NCI-H1694 treated with DMSO at 0.1 percent for 48 hours (cell line): ENCODE measurements at places on chromosomes 2 and 18.

GRCh38 chr2:142879151-142879550 is 1.7 kb downstream of the KYNU start:
- no peak for DNase-seq

DNA sequence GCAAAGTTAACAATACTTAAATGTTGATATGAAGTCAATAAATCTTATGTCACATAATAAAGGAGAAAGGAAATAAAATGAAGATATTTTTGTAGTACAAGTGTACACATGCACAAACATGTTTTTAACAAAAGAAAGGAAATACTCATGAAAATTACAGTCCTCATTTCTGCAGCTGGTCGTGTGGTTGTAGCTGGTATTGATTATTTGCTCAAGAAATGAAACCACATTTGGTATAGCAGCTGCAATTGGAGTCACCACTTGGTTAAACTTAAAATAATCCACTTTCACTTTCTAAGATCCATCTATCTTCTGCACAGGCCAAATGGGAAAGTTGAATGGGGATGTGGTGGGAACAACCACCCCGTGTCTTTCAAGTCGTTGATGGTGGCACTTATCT is 580.5 kb upstream of the NRXN1 start:
- no peak for DNase-seq

DNA sequence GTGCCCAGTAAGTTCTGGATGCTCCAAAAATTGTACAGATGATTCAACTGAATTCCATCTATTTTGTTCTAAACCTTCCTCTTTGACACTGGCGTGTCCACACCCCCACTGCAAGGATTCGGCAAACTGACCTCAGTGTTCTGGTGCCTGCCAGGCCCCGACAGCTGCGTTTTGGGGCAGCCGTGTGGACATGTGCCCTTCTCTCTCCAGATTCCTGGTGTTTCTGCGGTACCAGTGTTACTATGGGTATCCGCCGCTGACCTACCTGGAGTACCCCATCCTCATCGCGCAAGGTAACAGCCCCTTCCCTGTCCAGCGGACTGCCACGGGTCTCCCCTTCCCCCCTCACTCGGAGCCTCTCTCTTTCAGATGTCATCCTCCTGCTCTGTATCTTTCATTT is 5.0 kb downstream of the SLC66A3 start:
- DNase-seq = no peak

DNA sequence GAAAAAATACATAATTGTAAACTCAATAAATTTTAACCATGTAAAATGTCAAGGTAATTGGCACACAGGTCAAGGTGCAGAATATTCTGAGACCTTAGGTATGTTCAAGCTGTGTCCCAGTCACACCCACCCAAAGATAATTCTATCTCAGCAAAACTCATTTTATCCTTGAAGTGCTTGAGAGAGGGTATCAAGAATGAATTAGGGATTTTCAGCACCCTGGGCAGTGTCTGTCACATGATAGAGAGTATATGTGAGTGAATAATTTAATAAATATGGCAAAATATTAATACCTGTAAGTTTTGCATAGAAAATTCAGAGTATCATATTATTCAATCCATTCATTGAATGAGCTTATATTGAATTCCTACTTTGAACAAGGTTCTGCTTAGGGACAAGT is 567.9 kb downstream of the FBXO15 start:
- no peak for DNase-seq

- peak; percentile 8 for DNase-seq
Observed at GRCh38 chr2:174681099-174682006, 82.9 kb downstream of the CHRNA1 start.
